ENCODE measurements at places on chromosomes 11 and 22.

DNA sequence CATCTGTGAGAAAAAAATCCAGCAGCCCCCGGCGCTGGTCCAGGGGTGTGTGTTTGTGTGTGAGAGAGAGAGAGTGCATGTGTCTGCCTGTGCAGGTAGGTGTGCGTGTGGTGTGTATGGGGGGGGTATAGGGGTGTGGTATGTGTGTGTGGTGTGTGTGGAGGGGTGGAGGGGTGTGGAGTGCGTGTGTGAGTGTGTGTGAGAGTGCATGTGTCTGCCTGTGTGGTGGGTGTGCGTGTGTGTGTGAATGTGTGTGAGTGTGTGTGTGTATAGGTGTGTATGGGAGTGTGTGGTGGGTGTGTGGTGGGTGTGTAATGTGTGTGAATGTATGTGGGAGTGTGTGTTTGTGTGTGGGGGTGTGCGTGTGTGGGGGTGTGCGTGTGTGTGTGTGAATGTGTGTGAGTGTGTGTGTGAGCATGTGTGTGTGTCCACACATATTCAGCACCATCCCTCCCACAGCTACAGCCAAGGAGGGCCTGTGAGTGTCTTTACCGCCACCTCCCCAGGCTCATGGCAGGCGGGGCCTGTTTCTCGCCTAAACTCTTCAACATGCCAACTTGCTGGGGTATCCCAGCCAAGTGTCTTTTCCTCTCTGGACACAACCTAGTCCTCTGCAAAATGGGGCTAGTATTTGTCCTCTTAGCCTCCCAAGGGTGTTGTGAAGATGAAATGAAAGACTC, 11.9 kb downstream of the LMO1 start:
- no peak for DNase-seq

- no peak for DNase-seq
Observed at GRCh38 chr11:14308114-14308896, 50.7 kb downstream of the RRAS2 start.

- no peak for DNase-seq
Observed at GRCh38 chr22:20205964-20206708, 55.3 kb upstream of the CCDC188 start.

DNA sequence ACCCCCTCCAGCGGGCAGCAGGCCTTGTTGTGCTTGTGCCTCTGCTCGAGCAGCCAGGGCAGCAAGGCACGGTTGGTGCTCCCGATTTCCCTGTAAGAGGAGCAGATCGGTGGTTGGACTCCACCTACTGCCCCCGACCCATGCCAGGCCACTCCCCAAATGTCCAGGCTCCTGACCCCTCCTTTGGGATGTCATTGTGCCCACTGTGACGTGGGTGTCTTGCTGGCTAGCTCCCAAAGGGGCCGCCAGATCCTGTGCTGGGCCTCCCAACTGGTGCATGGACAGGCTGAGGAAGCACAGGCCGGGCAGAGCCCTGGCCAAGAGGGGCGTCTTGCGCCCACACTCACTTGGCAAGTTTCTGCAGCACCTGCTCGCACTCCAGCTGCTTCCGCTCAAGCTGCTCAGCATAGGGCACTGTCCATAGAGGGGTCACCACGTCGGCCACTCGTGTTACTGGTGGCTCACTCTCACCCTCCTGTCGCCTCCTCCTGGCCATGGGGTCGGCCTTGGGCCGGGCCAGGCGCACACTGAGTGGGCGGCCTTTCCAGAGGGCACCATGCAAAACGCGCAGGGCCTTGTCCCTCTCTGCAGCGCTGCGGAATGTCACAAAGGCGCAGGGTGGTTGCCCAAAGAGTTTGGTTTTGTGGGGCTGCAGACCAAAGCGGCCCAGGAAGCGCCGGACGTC, at the start of gene RANBP1:
Gene RANBP1 (plus strand): TSS at position 414 of the 685 bp plus-strand sequence. CDS start 81 bp downstream, at position 495.
- DNase-seq = no peak

- DNase-seq = no peak
Observed at GRCh38 chr11:106828576-106828975, 189.7 kb downstream of the GUCY1A2 start.

DNA sequence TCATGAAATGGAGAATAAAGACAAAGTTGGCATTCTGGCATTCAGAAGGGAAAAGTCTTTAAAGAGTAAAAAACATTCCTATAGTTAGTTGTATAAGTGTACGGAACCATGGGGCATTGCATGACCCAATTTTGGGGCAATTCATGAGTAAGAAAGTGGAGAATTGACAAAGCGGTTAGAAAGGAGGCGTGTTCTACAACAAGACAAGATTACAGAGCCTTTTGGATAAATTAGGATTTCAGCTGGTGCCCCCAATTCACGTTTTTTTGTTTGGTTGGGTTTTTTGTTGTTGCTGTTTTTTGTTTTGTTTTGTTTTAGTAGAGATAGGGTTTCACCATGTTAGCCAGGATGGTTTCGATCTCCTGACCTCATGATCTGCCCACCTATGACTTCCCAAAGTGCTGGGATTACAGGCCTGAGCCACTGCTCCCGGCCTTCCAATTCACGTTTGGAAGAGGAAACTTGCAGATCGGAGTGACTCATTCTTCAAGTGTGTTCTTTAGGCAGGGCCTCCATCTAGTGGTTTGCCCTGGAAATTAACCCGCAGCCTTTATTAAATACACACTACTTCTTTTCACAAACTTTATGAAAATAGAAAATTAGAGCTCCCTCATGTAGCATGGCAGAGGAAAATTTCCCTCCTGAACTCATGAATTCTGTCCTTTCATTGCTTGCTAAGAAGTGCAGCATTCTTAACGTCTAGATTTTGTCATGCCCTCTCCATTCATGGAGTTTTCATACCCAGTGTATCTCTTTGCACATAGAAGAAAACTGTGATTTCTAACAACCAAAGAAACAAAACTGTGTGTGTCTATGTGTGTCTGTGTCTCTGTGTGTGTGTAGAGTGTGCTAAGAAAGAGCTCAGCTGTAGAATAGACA, 118.1 kb downstream of the BBOX1 start:
- DNase-seq = peak; percentile 30

DNA sequence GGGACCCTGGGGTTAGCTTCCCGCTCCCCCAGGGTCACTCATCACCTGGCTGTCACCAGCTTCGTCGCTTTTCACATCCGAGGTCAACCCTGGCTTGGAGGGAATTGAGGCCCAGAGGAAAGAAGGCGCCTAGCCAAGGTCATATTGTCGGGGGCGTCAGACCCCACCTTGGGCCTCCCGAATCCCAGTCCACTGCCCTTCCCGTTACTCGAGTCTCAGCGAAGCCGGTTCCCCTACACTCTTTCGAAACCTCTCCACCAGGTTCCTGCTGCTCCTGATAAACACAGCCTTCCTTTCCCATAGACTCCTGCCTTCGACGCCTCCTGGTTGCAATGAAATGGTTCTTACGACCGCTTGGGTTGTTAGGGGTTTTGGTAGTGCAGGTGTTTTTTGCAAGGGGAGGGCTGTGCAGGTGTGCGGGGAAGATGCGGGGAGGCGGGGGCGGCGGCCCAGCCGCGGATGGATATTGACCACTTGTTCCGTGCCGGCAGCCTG, 642 bp downstream of the NAA40 start:
- peak; percentile 33 for DNase-seq

DNA sequence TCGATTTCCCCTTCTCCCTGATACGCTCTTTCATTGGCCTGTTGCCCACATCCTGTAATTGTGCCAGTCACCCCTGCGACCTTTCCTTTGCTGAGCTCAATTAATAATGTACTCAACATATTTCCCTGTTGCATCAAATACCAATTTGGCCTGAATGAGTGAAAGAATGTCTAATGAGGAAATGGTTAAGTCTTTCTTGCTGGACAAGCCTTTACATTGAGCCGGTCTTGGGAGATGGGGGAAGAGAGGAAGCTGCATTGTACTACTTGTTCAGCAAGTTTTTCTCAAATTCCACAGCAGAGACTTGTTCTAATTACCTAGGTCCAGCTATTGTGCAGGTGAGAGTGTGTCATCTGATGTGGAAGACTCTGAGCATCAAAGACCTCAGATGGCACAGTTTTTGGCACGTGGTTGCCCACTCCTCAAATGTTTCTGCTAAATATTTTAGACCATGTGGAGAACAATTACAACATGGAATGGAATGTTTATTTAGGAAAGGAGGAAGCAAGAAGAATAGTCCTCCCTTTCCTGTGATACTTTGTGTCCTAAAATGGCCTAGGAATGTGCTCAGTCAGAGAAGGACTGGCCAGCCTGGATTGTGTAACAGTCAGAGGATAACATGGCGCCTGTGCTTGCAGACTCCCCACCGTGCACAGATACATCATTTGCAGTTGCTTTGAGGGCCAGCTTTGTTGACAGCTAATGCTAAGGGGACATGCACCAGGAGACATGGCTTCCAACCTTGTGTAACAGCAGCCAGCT, 129.5 kb upstream of the E2F8 start:
- DNase-seq = no peak

DNA sequence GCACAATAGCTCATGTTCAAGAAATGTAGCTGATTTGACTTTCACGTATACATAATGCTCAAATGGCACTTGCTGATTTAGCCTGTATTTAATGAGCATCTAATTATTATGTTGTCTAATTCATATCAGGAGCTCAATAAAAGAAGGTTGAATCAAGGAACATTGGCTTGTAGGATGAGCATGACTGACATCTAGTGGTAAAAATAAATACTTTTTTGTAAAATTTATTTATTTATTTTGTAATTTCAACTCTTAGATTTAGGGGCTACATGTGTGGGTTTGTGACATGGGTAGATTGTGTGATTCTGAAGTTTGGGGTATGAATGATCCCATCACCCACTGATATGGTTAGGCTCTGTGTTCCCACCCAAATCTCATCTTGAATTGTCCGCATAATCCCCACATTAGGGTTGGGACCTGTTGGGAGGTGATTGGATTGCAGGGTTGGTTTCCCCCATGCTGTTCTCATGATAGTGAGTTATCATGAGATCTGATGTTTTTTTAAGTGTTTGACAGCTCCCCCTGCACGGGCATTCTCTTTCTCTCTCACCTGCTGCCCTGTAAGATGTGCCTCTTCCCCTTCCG, 1.7 kb upstream of the OR52E5 start:
- DNase-seq = peak; percentile 2

GRCh38 chr11:31720671-31721365, 90.3 kb downstream of the PAX6 start:
- peak; percentile 58 for DNase-seq

GRCh38 chr11:44034639-44035038, 13.1 kb upstream of the ACCSL start:
- DNase-seq = no peak

GRCh38 chr11:125873881-125874555, 13.4 kb upstream of the HYLS1 start:
- DNase-seq = no peak

GRCh38 chr11:71458146-71459070, 5.4 kb downstream of the NADSYN1 start:
- DNase-seq = no peak

DNA sequence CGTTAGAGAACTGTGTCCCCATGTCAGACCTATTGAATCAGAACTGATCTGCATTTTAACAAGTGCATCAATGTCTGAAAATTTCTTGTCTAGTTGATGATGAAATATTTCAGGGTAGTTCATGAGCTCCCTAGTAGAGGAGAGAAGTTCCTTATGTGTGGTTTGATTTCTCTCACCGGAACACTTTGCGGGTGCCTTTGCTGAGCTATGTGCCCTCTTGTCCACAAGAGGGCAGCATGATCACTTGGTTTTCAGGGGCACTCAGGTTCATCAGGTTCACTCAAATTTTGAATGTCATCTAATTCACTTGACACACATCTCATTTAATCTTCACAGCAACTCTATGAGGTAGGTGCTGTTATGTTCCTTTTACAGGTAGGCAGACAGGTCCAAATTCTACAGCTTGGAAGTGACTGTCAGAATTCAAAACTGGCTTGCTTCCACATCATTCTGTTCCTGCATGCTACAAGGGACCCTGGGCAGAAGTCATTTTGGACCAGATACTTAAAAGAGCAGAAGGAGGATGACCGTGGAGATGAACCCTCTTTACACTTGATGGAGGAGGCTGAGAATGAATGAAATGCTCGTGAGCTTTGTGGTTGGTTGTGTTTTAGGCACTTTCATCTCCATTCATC, 55.6 kb downstream of the P4HA3 start:
- peak; percentile 84 for DNase-seq

DNA sequence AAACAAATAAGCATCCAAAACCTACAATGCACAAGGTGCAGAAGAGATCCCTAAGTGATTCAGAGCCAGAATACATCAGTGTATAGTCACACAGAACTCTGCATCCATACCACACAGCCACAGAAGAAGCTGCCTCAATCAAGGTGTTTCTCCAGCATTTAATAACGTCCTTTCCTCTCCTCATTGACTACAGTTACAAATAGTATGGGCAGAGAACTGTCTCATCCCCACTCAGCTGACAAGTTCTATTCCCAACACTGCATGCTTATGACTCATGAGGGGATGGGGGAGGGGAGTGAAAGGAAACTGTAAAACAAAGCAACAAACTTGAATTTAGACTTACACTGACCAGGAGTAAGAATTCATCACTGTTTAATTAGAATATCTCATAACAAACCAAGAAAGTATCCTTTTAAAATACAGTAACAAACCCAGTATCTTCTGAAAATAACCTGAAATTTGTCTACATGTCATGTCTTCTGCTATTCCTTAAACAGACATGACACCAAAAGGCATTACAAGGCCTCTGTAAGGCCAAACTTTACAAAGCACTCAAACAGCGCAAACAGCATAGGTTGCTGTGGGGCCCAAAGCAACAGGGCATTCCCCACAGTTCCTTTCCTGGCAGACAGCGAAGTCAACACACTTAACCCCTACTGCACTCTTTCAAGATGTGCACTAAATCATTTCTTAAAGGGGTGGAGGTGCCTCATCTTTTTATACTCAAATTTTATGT, 29.3 kb downstream of the CELF1 start:
- no peak for DNase-seq

DNA sequence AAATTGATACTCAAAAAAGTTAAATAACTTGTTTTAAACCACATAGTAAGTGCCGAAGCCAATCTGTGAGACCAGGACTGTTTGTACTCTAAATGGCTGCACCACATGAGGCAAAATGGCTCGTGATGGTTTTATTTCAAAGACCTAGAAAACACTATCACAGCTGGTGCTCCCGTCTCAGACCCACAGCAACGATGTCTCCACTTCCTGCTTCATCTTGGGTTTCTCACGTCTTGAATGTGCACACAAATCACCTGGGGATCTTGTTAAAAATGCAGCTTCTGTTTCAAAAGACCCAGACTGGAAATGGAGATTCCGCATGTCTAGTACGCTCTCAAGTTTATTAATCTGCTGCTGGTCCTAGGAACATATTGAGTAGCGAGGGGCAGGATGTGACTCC, 1.2 kb downstream of the CD3E start:
- no peak for DNase-seq

- peak; percentile 92 for DNase-seq
Observed at GRCh38 chr11:65833297-65834030, at the start of gene SNX32. Gene SNX32 (plus strand): TSS chr11:65833963. CDS start chr11:65834066, 103 bp downstream.

DNA sequence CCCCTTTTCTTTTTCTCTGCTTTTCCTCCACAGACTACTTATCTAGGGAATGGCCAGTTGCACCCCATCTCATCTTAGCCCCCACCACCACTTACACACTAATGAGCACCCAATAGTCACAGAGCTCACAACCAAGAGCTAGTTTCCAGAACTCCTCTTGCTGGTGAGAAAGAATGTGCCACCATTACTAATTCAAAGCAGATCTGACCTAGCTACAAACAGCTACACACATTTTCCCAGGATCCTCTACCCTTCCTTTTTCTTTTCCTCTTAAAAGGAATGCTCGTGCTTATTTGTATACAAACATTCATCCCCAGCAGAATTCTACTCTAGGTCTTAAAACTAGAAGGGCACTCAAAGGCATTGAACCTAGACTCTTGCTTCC, 136.8 kb downstream of the CD44 start:
- no peak for DNase-seq

- no peak for DNase-seq
Observed at GRCh38 chr22:39106326-39106725, 9.3 kb downstream of the APOBEC3H start.

- no peak for DNase-seq
Observed at GRCh38 chr11:39725081-39725480, 1734.4 kb downstream of the LRRC4C start.

Data from DMS79 treated with DMSO at 0.1 percent for 48 hours (cell line).